ENCODE measurements at places on chromosomes 11 and 22. TPM values are rescaled to one million over a fixed set of nuclear protein-coding genes. Genes with fewer than 3 reads are reported as not detected.

The B4GALNT4 gene
- total RNA-seq: 0.44 TPM

The MEI1 gene
- total RNA-seq: 63.1 TPM

The YPEL4 gene
- 7.9 TPM for total RNA-seq

The PUS3 gene
- 5.2 TPM for total RNA-seq

The CKAP5 gene
- total RNA-seq: 18.8 TPM

The MSANTD4 gene
- 4.9 TPM for total RNA-seq

The WNT11 gene
- total RNA-seq: 12.3 TPM

The P4HA3 gene
- not detected for total RNA-seq

The LRRC55 gene
- total RNA-seq: not detected

The DMC1 gene
- total RNA-seq: 0.27 TPM
